ENCODE measurements at places on chromosomes 3 and 15. TPM values are rescaled to one million over a fixed set of nuclear protein-coding genes. Genes with fewer than 3 reads are reported as not detected.

DNA sequence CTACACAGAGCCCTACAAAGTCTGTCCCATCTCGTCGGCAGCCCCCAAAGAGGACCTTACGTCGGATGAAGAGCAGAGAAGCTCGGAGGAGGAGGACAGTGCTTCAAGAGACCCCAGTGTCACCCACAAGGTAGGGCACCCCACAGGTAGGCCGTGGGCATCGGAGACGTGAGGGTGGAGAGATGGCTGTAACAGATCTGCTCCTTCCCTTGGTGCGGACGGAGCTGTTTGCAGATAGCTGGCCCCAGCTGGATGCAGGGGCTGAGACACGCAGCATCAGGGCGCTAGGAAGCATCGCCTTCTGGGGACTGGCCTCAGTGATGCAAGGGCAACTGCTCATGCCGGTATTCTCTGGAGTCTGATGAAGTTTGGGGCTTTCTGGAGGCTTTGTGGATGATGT lies 45.4 kb downstream of the FGD5 start:
- DNase-seq: no peak

- DNase-seq: no peak
Observed at GRCh38 chr3:81443958-81444357, 317.5 kb downstream of the GBE1 start.

DNA sequence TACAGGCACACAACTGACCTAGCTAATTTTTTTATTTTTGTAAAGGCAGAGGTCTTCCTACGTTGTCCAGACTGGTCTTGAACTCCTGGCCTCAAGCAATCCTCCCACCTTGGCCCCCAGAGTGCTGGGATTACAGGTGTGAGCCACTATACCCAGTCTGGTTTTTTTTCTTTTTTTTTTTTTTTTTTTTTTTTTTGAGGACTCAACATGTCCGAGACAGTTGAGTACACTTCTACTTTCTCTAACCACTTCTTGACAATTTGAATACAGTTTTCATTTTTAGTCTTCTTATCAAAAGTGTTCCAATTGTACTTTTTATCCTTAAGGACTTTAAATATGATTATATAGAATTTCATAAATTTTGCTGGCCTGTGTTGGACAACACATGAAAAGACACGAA lies 7.4 kb upstream of the GSK3B start:
- no peak for DNase-seq

DNA sequence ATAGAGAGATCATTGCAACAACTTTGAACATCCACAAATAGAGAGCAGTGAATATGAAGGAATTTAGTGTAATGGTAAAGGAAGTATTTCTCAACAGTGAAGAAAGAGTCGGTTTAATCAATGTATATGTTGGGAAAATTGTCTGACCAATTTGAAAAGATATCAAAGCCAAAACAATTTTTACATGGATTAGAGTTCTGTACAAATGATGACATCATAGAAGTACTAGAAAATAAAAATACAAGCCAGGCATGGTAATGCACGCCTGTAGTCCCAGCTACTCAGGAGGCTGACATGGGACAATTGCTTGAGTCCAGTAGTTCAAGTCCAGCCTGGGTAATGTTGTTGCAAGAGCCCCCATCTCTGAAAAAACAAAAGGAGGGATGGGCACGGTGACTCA lies 26.0 kb upstream of the TMEM42 start:
- no peak for DNase-seq

DNA sequence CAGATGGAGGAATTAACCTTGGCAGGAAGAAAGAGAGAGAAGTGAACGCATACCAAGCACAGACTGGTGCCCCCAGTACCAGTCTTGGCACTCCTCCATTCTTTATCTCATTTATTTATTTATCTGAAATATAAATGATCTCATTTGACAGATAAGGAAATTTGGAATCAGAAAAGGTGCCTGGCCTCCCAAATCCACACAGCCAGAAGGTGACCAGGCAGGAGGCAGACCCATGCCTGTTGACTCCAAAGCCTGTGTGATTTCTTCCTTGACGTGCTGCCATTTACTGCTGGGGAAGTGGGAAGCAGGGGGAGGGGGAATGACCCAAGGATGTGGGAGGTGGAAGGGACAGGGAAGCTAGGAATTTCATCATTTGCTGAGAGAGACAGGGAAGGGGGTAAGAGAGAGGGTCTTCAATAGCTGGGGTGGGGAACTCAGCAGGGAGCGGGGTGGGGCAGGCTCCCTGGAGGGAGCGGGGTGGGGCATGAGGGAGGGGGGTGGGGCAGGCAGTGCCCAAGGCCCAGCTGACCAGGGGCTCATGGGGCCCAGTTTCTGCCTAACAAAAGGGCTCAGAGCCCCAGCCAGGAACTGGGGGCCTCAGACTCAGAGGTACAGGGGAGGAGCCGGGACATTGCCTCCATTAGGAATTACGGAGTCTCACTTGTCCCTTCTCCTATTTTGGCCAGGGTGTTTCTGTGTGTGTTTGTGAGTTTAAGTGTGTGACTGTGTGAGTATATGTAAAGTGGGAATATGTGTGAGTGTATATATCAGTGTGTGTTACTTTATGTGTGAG lies 63.0 kb downstream of the MINAR1 start:
- DNase-seq: no peak

- no peak for DNase-seq
Observed at GRCh38 chr3:11764931-11765363, 81.7 kb downstream of the TAMM41 start.

DNA sequence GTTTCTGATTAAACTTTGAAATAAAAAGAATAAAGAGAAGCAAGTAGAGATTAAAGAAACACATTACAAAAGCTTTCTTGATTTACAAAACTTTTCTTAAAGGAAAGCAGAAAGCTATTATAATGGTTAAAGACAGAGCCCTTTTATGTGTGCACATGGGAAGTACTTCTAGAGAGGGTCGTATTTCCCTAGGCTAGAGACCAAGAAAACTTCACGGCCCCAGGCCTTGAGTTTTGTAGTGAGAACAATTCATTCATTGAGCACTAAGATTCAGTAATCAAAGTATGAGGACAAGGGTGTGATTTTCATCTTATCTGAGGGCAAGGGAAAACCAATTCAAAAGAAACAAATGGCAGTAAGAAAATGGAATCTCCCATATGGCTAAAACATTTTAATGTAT lies 854.1 kb downstream of the ROBO1 start:
- DNase-seq: no peak

GRCh38 chr15:55515491-55515890 lies 7.5 kb upstream of the DNAAF4 start:
- DNase-seq: no peak

GRCh38 chr3:134852132-134852531 lies 57.1 kb downstream of the EPHB1 start:
- DNase-seq: no peak

Gene BUB1B
- 11.4 TPM for total RNA-seq

Gene TNFAIP8L3
- total RNA-seq: 2.9 TPM

Gene KATNBL1
- 109 TPM for total RNA-seq

Gene ZNF774
- 4.5 TPM for total RNA-seq

Gene ITIH1
- not detected for total RNA-seq

Gene TSC22D2
- 11.0 TPM for total RNA-seq

Gene PCLAF
- total RNA-seq: 2.9 TPM

Gene SPESP1
- total RNA-seq: 4.5 TPM

Gene AQP9
- total RNA-seq: under 0.01 TPM

Gene ETV5
- total RNA-seq: 25.7 TPM

Gene LRRC57
- total RNA-seq: 14.3 TPM

Gene UBAP1L
- 2.0 TPM for total RNA-seq
